HTR-8/SVneo (cell line): ENCODE measurements at places on chromosomes 11 and 22.
A peak's percentile ranks its signal among the peaks of the same experiment; 100 is the strongest.

DNA sequence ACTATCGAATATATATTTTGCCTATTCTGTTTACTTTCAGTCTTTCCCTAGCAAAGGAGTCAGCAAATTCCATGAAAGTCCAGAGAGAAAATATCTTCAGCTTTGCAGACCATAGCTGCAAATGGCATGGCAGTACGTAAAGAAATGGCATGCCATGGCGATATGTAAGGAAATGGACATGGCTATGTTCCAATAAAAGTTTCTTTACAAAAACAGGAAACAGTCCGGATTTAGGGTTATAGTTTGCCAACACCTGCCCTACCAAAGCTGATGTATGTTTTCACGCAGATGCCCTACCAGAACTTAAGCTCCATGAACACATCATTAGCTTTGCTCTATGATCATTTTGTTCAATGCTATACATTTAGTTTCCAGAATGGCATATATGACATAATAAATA, 19.5 kb downstream of the KIAA0930 start:
- DNase-seq = no peak

GRCh38 chr11:2929950-2930703, 907 bp upstream of the PHLDA2 start:
- peak; percentile 48 for DNase-seq

DNA sequence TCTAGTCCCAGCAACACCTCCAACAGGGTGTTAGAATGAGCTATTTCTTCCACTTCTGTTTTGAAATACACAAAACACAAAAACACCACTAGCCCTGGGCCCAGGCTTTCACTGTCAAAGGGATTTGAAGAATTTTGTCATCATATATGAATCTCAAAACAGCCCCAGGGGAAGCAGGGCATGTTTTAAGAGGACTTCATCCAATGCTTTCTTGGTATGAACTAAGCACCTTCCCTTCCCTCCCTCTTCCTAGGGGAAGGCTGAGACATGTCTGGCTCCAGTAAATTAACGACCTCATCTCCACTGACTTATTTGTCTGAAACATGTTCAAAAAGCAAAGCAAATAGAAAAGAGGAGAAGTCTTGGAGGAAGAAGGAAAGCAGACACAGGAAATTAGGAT, 75.7 kb upstream of the INCENP start:
- peak; percentile 30 for DNase-seq

DNA sequence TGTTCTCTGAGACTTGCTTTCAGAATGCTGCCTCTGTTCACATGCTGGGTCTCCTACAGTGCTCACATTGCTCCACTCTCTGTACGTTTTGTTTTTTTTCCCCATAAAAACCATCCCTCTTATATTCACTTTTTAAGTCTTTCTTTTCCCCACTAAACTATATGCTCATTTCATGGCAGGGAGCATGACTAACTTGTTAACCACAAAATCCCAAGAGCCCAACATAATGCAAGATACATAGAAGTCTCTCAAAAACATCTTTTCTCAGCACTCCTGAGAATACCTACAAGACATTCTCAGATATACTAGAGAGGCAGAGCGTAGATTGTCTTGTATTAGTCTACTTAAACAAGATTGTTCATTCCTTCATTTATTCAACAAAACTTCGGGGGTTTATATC, 73.3 kb downstream of the FAM76B start:
- DNase-seq = no peak

GRCh38 chr11:86456075-86456939, 81.6 kb downstream of the CCDC81 start:
- peak; percentile 80 for DNase-seq

- no peak for DNase-seq
These were observed 22.1 kb downstream of the YPEL1 start for GRCh38 chr22:21713428-21714058.

- DNase-seq = no peak
These were observed 13.2 kb upstream of the SMIM35 start for GRCh38 chr11:118099838-118100556.
